EH (cell line): ENCODE measurements at places on chromosomes 4 and X.
A peak's percentile ranks its signal among the peaks of the same experiment; 100 is the strongest.

GRCh38 chr4:110681381-110681780 is 58.5 kb upstream of the PITX2 start:
- DNase-seq, result no peak

DNA sequence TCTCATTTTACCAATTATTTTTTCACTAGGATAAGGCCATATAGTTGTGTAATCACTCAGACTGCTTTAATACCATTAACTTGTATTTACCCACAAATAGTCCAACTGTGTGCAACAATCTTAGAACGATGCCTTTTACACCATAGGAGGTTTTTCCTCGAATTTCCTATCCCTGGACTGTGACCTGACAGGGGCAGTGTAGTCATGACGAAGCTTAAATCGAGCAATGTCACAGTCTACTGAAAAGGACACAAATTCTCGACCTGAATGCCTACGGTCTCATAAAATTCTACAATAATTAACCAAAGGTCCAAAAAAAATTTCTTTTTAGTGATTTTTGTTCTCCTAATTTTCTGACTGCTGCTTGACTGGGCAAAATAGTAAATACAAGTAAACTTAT is 208.9 kb downstream of the ADAMTS3 start:
- no peak for DNase-seq

DNA sequence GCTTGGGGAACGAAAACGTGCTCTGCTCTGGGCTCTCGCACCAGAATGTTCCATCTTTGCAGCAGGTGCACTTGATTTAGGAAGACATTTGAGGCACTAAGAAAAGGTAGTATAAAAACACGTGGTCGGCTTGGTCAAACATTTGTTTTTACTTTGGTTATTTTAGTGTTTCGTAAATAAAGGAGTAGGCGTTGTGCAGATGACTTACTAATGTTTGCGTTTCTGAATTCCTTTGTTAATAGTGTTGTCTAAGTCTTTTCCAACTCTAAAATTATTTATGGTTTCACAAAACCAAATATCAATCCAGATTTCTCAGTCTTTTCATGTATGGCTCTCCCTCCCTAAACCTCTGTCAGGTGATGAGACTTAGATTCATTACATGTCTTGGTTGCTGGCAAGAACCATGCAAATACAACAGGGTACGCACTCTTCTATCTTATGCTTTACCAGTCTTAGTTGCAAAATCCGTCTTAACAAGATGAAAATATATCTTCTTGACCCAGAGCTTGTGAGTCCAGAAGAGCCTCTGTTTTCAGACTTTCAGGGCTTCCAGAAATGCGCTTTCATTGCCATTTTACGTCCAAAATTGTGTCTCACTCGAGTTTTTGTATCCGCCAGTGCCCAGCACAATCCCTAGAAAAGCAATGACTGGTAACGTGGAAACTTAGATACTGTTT is 686 bp downstream of the MTHFD2L start:
- DNase-seq, result peak; percentile 2

DNA sequence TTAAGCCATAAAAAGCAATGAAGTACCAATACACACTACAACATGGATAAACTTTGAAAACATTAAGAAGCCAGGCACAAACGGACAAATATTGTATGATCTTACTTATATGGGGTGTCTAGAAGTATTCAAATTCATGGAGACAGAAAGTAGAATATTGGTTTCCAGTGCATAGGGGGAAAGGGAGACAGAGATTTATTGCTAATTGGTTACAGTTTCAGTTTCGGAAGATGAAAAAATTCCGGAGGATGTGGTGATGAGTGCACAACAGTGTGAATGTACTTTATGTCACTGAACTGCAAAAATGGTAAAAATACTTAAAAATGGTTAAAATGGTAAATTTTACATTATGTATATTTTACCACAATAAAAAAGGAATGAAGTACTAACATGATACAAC is 5.1 kb upstream of the PRDX4 start:
- DNase-seq, result peak; percentile 22

DNA sequence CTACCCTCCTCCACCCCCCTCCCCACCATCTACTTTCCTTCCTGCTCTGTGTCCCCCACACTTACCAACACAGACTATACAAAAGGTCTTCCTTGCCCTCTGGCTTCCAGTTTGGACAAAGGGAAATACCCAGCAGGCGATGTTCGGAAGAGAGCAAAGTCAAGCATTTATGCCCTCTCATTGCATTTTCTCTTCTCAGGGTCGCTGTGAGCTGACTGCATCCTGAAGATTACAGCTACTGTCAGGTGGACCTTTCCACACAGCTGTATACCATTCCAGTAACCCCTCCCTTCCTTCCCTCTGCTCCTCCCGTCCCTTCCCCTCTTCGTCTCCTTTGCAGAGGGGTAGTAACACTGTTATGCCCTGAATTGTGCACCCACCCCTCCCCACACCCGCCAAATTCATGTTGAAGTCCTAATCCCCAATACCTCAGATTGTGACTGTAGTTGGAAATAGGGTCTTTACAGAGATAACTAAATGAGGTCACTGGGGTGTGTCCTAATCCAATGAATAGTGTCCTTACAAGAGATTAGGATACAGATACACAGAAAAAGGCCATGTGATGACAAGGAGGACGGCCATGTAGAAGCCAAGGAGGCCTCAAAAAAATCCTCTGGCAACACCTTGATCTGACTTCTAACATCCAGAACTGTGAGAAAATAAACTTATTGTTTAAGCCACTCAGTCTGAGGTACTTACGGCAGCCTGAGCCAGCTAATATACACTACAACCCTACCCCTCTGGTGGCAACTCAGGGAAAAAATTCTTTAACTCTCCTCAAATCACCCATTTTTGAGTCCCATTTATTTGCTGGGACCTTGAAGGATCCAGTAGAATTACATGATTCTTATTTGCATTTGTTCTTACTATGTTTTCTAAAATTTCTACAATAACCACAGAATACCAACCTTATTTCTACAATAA is 11.7 kb downstream of the MORF4L2 start:
- no peak for DNase-seq

GRCh38 chrX:1242891-1243402 is 25.7 kb upstream of the CSF2RA start:
- peak; percentile 44 for DNase-seq

- no peak for DNase-seq
Measured at GRCh38 chrX:7444967-7445366, 297.0 kb upstream of the PUDP start.

- DNase-seq, result no peak
Measured at GRCh38 chrX:151365579-151365978, 31.4 kb upstream of the VMA21 start.

- no peak for DNase-seq
Measured at GRCh38 chr4:120227554-120227953, 160.9 kb upstream of the MAD2L1 start.

- DNase-seq, result no peak
Measured at GRCh38 chrX:93332329-93332728, 341.0 kb downstream of the NAP1L3 start.

DNA sequence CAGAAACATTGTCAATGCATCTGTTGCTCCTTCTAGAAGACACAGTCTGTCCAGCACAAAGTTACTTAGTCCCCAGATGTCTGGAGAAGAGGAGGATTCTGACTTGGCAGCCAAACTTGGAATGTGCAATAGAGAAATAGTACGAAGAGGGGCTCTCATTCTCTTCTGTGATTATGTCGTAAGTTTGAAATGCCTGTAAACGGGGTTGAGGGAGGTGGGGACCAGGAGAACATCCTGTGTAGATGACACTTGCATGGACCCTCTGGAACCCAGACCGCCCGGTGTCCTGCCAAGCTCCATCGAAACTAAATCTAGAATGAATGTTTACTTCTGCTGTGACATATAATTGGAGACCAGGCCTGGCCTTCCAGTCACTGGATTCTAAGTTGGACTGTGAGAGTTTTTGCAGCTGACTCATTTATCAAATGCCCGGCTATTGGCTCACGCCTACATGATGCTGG is 45.0 kb upstream of the MSANTD1 start:
- DNase-seq, result peak; percentile 76

- DNase-seq, result no peak
Measured at GRCh38 chr4:100113732-100114131, 76.5 kb downstream of the DDIT4L start.

- no peak for DNase-seq
Measured at GRCh38 chr4:128751354-128751753, 58.1 kb upstream of the JADE1 start.

- DNase-seq, result no peak
Measured at GRCh38 chr4:145540235-145540634, 58.6 kb downstream of the SMAD1 start.

DNA sequence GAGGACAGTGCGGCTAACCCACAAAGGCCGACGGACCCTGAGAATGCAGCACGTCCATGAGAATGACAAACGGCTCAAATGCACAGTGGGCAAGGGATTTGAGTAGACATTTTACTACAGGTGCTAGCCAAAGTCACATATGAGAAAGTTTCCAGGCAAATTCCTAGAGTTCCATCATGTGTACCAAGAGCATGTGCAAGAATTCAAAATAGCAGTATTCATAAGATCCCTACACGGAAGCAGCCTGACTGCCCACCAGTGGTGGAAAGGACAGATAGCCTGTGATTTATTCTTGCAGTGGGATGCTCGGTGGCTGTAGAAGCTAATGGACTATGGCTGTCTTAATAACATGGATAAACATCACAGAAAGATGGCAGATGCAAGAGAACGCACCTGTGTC is 68.0 kb downstream of the RGS12 start:
- DNase-seq, result no peak

- peak; percentile 9 for DNase-seq
Measured at GRCh38 chrX:115362334-115363095, 73.0 kb downstream of the LUZP4 start.

DNA sequence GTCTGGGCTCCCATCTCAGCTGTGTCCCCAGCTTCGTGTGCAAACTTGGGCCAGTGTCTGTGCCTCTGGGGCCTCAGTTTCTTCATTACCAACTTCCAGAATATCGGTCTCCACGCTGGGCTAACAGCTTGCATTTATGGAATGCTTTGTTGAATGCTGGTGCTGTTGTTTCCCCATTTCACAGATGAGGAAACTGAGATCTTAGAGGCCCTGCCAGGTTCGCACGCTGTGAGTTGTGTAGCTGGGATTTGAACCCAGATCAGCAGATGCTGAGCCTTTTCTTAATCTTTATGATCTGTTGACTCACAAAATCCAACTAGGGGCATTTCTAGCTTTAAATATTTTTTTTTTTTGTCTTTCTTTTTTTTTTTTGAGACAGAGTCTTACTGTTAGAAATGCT is 101.5 kb upstream of the STX18 start:
- no peak for DNase-seq

GRCh38 chr4:78567500-78568060 is 16.0 kb downstream of the ANXA3 start:
- DNase-seq, result no peak

DNA sequence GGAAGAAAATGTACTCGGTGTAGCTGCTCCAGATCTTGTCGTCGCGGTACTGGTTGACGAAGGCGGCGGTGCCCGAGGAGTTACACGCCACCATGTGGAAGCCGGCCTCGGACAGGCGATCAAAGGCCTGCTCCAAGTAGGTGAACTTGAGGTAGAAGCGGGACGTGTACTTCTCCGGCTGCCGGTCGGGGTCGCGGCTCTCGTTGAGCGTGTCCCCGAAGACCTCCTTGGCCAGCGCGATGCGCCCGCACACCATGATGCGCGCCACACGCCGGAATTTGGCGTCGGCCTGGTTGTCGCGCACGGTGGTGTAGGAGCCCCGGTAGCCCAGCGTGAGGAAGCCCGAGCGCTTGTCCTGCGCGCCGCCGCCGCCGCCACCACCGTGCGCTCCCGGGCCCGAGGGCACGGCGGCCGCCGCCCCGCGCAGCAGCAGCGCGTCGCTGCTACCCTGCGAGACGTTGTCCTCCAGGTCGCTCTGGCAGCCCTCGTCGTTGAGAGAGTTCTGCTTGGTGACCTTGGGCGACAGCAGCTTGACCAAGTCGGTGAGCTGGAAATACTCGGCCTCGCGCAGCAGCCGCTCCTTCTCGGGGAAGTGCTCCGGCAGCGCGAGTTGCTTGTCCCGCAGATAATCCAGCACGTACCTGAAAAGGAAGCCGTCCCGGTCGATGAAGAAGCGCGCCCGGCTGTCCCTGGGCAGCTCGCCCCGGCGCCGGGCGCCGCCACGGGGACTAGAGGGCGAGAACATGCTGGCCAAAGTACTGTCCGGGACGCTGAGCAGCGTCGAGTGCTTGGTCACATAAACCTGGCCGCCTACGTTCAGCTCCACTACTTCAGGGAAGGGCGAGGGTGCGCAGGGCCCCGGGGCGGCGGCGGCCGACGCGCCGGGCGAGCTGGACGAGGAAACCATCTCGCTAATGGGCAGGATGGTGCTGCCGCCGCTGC is 775 bp downstream of the KCTD8 start:
- no peak for DNase-seq

- DNase-seq, result peak; percentile 46
Measured at GRCh38 chr4:10108391-10108790, 8.2 kb downstream of the WDR1 start.

GRCh38 chrX:48649102-48649501 is 34.5 kb upstream of the WAS start:
- DNase-seq, result no peak

DNA sequence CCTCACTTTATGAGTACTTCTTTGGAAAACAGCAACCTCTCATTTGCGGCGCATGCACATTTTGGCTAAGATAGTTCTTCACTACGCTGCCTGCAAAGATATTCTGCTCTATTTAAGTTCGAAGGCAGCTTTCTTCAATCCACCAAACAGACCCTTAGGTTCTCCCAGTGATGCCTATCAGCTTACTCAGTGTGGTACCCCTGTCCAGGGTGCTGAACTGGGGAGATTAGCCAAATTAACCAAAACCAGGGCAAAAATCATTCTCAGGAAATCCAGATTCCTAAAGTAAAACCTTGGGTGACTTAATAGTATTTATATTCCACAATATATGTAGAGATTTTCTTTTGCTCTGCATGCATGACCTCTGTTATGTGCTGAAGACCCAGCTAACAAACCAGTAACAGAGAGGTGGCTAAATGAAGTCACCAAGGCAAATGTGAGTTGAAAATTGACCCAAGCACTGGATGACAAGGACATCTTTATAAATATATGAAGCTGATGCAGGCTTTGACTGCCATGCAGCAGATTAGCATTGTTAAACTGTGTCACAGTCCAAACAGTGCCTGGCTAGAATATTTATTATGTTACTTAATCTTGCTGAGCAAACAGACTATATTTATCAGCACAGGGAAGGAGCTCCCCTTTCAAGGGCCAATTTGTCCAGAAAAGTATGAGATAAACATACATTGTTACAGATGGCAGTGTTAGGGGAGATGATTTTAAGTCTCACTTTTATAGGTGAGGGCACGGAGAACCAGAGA is 418.2 kb downstream of the STIM2 start:
- DNase-seq, result peak; percentile 64

GRCh38 chr4:145945431-145946155 is 7.0 kb upstream of the ZNF827 start:
- DNase-seq, result no peak
